Stimulated activated naive CD4-positive, alpha-beta T cell (primary cell): ENCODE measurements at places on chromosomes 16 and 17.
A peak's percentile ranks its signal among the peaks of the same experiment; 100 is the strongest.

DNA sequence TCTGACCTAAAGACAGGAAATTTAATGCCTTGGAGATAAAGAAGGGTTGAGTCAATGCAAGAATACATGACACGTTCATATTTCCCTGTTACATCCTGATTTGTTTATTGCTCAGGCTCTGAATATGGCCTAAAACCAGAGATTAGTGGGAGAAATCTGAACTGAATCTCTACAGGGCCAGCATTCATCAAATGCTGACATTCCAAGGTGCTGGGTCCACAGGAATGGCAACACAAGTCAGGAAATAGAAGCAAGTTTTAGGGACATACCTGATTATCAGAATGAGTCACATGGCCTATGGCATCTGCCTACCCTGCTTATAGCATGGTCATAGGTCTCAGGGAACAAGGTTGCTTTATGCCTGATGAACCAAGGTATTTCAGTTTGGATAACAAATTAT lies 117.4 kb upstream of the CES5A start:
- DNase-seq: no peak

GRCh38 chr17:17494499-17494869 lies 1.7 kb downstream of the RASD1 start:
- no peak for DNase-seq

DNA sequence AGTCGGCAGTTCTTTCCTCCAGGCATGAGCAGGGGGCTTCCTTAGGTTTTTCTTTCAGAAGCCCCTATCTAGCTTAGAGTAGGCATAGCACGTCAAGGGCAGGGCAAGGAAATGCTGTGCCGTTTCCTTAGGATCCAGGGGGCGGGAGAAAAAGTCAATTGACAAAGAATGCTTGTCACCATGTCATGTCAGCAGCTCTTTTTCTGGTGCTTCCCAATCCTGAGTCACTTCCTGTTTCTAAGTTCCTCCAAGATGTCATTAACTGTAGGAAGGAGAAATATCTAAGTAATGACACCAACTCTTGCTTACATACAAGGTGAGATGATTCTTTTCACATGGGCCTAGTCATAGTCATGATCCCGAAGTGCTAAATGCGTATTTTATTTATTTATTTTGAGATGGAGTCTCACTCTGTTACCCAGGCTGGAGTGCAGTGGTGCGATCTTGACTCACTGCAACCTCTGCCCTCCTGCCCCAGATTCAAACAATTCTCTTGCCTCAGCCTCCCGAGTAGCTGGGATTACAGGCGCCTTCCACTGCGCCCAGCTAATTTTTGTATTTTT lies 35.2 kb downstream of the GJC1 start:
- no peak for DNase-seq

GRCh38 chr17:65191811-65192740 lies 54.9 kb downstream of the RGS9 start:
- no peak for DNase-seq

DNA sequence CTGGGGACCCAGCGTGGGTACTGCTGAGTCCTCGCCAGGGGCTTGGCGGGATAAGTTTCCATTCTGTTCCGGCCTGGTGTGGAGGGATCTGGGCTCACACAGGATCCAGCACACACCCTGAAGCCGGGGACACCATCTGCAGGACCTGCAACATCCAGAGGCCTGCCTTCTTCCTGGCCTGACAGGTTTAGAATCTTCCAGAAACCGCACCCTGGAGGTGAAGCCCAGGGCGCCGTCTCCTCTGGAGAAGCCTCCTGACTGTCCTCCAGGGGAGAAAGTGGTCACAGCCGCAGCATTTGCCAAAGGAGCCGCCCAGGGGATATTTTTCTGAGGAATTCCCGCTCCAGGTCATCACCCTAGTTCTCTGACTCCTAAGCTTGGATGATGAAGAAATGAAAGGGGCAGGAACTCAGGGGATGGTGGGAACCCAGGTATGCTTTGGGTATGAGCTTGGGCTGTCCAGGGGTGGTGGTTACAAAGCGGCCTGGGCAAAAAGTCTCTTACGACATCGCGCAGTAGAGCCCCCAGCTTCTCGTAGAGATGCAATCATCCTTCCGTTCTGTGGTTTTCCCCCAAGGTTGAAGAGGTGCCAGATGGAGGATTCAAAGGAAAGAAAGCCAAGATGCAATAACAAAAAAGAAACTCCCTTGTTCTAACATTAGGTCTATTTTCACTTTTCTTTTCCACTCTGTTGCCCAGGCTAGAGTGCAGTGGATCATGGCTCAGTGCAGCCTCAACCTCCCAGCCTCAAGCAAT lies 9.1 kb upstream of the CRISPLD2 start:
- DNase-seq: peak; percentile 9

DNA sequence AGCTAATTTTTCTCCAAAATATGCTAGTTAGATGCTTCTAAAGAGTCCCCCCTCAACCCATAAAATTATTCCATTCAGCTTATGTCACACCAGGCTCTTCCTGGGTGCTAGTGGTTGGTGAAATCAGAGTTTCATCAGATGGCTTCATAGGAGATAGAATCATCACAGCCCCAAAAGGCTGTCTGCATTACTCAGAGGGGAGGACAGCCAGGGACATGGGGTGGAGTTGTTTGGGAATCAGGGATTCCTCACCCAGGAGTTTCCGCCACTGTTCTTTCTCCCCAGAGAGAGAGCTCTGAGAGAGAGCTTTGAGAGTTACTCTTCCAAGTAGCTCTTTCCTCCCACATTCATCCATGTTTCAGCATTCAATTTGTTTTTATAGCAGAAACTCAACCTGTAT lies 288 bp upstream of the KRT34 start:
- no peak for DNase-seq

DNA sequence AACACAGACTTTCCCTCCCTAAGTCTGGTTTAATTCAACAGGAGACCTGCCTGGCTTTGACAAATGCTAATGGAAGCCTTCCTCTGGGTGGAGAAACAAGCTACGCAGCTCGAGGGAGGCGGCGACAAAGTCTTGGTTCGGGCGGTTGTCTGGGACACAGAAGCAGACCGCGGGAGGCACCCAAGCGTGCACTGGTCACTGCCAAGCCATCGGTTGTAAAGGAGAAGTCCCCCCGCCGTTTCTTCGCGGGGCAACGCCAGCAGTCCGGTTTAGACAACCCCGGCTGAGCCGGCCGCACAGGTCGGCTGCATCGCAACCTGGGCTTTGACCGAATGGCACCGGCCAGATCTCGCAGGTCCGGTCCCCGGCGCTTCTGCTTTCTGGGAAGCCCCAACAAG lies 586 bp downstream of the GLYR1 start:
- no peak for DNase-seq

GRCh38 chr16:67459861-67460150 lies 21.2 kb downstream of the ATP6V0D1 start:
- no peak for DNase-seq

DNA sequence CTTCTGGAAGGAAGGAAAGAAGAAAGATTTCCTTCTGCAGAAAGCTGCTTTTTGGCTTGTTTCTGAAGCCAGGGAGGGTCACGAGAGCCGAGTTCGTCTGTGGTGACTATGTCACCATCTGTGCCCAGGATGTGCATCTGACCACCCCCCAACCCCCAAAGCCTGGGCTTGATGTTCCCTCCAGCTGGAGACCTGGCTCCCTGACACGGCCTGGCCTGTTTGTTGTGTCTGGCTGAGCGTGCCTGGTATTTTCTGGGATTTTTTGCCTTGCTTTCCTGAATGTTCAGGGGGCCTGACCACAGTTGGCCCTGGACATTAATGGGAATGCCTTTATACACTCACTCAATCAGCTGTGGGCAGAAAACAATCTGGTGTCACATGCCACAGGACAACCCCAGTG lies 38.9 kb downstream of the LGALS9 start:
- no peak for DNase-seq

DNA sequence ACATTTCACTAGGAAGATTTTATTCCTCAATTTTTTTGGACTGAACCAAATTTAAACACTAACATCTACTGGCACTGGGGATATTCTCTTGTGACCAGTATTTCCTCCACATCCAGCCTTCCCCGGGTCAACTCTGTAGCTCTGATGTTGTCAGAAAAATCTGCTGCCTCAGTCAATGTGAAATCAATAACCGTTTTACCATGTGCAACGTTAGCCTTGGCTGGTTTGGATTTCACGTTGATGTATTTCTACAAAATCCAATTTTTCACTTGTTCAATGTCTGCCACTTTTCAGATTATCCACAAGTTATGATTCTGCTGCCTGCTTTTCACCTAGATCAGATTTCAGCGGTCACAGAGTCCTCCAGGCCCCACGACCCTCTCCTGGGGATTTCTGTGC lies 7.1 kb downstream of the SGCA start:
- DNase-seq: no peak

GRCh38 chr17:16377941-16378341 lies 3.0 kb upstream of the UBB start:
- DNase-seq: no peak
